ENCODE measurements at places on chromosomes 3 and 15.
A peak's percentile ranks its signal among the peaks of the same experiment; 100 is the strongest.

- DNase-seq: no peak
Observed at GRCh38 chr3:3783210-3783609, 16.0 kb upstream of the LRRN1 start.

GRCh38 chr15:58987036-58987435 is 427 bp upstream of the RNF111 start:
- DNase-seq: no peak

DNA sequence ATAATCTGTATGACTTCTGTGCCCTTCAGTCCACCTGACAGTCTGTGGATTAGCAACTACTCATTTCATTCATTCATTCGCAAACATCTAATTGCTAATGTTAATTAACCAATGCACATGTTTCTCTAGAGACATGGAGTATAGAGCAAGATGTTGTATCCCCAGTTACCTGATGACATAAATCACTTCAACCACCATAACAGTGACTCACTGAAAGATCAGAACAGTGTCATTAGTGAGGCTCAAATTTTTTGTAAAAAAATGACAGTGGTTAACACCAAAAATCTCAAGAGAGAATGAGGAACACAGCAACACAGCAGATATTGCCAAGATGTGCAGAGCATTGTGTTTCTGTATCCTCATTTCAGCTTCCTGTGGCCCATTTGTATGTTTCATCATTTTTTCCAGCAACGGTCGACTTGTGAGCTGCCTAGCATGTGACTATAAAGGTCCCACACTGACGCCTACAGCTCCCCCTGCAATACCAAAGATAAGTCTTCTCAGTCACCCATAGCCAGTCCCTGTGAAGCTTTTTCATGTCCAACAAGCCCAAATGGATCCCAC is 3.7 kb upstream of the PLD1 start:
- DNase-seq: no peak

- peak; percentile 40 for DNase-seq
Observed at GRCh38 chr15:45307230-45307924, 55.3 kb downstream of the SLC28A2 start.

DNA sequence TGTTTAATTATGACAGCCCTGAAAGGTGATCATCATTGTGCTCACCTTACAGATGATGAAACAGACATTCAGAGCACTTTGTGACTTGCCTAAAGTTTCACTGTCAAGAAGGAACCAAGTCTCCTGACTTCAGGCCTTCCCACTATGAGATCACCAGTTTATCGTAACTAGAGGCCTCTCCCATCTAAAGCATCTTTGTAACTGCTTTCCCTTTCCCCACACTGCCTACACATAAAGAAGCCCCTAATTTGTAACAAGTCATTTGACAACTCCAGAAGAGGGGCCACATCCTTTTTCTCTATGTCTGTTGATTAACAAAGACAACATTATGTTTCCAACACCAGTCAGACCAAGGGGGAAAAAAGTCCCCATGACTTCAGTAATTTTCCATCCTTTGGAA is 1.1 kb downstream of the KLHL6 start:
- peak; percentile 17 for DNase-seq

DNA sequence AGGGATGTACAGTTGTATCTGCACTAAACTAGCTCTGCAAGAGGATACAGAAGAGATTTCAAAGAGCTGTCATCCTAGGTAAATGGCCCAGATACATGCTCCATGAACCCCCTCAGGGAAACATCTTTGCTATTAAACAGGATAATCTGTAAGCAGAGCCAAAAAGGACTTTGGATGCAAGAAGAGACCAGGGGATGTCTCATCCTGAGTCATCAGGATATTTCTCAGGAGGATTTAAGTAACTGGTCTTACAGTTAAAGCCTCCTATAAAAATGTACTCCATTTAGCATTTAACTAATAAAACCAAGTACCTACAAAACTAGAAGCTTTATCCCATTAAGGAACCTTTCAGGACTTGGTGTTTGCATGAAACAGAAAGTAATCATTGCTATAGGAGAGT is 48.2 kb upstream of the PHLDB2 start:
- DNase-seq: peak; percentile 93

GRCh38 chr3:95217661-95218060 is 1154.8 kb downstream of the NSUN3 start:
- DNase-seq: no peak

All from bronchial epithelial cell (primary cell).